Gastrocnemius medialis (tissue), 4 donors: ENCODE measurements at places on chromosomes 6 and 20. TPM values are rescaled to one million over a fixed set of nuclear protein-coding genes. Genes with fewer than 3 reads are reported as not detected.

Gene OXT
- not detected for total RNA-seq

- no peak for DNase-seq
These were observed 1.4 kb upstream of the BPIFB1 start for GRCh38 chr20:33281550-33282146.

DNA sequence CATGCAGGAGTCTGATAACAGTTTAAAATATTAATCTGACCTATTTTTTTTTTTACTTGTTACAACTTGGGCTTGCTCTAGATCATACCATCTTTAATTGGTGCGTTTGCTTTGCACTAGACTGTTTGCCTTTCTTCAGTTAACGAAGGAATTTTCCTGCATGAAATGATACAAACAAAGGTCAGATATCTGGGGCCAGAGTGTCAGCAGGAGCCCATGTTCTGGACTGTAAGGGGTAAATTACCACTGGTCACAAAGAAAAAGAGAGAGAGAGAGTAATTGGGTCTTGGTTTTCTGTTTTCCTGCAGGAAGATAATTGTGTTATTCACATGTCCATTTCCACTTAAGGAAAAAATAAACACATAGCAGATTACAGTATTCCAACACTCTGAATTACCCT lies 399.4 kb upstream of the MARCKS start:
- DNase-seq, result no peak

GRCh38 chr20:49303065-49303552 lies 25.3 kb upstream of the ZNFX1 start:
- no peak for DNase-seq
